ENCODE measurements at places on chromosomes 2 and 18. TPM values are rescaled to one million over a fixed set of nuclear protein-coding genes. Genes with fewer than 3 reads are reported as not detected.

Gene SLC35G4
- total RNA-seq: not detected

Gene CREG2
- 9.8 TPM for total RNA-seq

Gene TNFAIP6
- total RNA-seq: 0.41 TPM

Gene QPCT
- total RNA-seq: 22.0 TPM

GRCh38 chr2:224837066-224837465, 120.9 kb upstream of the CCDC195 start:
- DNase-seq: no peak

DNA sequence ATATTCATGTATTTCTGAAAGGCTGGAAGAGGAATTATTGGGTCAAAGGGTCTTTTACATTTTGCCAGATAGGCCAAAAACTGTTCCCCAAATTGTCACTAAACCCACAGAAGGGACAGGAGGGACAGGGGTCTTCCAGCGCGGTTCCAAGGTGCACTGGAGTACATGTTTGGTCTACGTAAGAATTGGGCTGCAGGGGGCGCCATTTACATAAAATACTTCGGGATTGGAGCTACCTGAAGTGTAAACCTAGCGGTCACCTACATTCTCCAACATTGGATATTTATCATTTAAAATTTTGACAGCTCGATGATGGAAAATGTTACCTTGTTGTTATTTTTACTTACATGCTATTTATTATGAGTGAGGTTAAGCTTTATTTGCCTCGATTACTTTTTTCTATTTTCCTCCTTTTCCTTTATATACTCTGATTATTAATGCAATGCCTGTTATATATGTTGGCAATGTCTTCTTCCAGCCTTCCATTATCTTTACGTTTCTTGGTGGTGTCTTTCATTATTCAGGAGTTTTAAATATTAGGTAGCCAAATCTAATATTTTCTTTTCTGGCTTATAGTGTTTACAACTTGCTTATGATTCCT, 43.0 kb upstream of the RAB6C start:
- DNase-seq: no peak

DNA sequence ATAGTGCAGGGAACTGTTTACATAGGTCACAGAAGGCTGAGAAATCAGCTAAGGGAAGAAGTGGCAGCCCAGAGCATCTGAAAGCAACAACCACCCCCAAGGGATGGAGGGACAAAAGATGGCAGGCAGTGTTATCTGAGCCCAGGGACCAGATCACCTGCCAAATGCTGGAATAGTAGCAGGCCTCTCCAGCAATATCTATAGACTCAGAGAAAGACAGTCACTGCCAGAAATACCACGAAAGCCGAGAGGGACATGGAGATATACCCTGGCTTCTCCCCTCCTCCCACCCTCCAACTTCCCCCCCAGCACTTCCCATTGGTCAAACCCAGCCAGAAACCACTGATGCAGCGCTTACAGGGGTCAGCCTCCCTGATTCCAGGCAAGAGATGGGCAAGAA, 58.4 kb upstream of the PPP1CB start:
- no peak for DNase-seq

DNA sequence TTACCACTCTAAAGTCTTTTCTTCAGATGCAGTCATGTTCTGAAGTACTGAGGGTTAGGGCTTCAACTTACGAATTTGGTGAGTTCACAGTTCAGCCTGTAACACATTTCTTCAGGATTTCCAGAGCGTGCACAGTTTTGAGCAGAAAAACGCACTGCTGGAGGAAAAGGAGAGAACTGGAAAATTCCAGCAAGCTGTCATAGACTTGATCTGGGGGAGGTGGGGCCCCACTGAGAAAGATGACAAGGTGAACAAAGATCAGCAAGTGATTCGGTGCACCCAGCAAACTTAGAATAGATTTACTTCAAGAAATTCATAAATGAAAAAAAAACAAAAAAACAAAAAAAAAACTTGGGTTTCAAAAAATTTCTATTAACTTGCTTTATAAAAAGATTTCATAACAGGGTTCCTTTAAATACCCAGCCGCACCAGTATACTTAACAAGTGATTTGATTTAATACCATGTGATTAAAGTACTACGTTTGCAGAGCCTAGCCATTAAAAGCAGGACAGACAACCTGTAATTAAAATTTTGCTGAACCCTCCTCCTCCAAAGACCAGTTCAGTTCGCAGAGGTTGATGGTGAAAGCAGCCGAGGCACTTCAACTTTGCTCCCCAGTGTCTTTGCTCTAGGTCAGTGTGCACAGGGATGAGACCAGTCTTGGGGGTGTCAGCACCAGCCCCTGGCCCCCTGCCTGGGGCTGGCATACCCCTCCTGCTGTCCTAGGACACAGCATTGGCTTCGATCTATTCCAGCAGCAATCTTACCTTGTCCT, 30.5 kb downstream of the CTIF start:
- DNase-seq: no peak

DNA sequence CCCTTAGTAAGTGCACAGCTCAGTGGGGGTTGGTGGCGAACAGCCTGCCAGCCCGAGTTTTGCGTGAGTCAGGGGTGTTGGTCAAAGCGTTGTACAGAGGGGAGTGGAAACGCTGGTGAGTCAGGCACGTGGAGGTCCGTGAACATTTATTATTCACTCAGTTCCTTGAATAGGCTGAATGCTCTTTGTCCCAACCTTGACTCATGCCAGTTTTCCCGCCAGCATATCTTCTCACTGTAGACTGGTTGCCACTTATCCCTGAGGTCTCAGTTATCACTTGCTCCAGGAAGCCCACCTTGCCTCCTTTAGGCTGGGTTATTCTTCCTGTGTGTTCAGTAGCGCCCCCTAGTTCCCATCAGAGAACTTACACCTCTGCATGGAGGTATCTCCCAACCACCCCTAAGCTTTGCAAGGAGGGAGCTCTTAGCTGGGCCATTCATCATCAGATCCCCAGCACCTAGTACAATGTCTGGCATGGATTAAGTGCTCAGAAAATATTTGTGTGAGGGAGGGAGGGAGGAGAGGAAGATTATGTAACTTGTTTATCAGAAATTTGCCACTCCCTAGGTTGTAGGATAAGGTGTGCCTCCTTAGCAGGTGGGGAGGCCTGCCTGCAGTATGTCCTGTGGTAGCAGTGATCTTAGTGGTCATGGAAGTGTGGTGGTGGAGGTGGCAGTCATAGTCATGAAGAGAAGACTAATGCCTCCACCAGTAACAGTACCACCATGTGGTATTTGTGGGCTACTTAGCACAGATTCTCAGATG, 72.1 kb downstream of the CABLES1 start:
- no peak for DNase-seq

GRCh38 chr2:8260213-8260612, 421.6 kb upstream of the ID2 start:
- no peak for DNase-seq

- no peak for DNase-seq
Observed at GRCh38 chr2:164992818-164993217, 37.5 kb upstream of the SLC38A11 start.

DNA sequence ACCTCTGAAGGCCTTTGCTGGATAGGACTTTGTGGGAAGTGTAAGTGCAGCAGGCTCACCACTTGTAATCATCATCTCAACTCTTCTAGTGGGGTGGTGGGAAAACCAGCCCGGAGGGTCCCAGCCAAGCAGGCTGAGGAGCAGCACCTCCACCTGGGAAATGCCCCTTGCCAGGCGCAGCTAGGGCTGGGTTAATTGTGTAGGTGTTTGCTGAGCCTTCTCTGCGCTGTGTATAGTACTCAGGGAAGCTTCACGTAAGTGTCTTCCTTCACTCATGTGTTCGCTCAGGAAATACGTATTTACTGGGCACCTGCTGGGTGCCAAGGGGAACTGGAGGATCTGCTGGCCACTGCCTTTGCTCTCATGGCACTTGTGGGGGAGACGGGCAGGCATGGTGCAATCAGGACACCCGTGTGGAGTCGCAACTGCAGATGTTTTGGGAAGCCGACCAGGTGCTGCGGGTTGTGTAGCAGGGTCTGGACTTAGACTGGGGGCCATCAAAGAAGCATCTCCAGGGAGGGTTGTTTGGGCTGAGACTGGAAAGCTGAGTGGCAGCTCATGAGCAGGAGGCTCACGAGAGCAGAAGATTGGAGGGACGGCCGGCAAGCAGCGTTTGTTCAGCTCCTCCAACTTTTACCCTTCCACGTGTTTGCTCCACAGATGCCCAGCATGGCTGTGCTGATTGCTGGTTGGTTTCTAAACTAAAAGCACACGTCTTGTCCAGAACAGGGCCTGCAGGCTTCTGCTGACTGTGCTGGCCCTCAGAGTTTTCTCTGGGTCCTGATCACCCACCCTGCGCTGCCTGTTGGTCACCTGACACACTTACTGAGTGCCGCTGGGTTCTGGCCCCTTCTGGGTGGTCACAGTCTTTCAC, 164.6 kb downstream of the LDLRAD4 start:
- DNase-seq: no peak

DNA sequence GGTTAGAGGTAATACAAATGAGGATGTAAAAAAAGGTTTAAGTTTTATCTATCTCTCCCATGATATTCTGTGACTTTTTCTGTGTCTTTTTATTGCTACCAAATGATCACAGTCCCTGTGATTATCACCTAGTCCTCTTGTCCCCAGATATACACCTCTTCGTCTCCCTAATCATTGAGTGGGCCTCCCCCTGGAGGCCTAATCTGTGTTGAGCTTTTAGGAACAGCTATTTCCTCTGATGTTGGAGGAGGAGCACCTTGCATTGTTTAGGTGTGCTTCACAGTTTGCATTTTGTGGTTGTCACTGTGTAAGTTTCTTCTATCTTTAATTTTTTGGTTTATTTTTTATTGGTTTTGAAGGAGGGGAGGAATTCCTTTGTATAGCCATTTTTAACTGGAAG, 33.3 kb downstream of the CCDC85A start:
- no peak for DNase-seq

DNA sequence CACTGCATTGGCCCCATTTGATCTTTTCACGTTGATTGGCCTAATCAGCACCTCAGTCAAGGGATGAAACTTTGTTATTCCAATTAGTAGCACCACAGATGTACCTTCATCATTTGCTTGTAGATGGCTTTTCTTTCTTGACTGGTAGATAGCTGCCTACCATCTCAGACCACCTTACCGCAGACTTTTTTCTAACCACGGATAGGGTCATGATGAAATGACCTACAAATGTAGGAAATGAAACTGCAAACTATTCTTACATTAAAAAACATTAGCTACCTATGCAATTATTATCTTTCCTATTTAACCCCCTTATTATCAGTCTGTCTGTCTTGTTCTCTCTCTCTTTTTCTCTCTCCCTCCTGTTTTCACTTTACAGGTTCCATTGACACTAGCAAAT, 22.4 kb upstream of the SLC25A52 start:
- DNase-seq: no peak

- DNase-seq: no peak
Observed at GRCh38 chr2:105142239-105142638, 99.3 kb upstream of the GPR45 start.

DNA sequence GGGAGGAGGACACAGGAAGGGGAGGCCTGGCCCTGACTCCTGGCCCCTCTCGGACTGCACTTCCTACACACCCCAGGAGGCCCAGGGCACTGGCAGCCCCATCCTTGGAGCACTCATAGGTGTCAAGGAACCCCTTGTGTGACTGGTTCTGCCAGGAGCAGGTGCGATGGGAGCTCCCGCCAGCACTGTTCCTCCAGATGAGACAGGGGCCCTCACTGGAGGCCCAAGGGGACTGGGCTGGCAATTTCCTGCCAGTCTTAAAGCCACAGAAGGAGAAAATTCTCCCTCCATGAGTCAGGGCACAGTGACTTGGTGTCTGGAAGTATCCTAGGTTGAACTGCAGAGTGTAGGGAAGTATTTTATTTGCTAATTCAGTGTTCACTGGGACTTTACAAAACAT, 42.8 kb upstream of the MAL start:
- DNase-seq: no peak

DNA sequence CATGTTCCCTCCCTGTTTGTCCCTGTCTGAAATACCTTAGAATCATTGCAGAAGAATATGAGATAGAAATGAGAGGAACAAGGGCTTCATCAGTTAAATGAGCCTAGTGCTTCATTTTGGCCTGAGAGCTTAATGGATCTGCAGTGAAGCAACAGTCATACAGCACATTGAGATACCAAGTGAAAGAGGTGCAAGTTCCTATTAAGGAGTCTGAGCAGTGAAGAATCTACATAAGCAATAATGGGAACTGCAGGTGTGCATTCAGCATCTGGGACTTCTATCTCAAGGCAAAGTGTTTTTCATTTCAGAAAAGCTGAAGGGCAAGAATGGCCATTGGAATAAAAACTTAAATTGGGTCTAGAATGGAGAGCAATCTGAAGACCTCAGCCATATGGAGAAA, 323.2 kb upstream of the SLC39A10 start:
- no peak for DNase-seq

DNA sequence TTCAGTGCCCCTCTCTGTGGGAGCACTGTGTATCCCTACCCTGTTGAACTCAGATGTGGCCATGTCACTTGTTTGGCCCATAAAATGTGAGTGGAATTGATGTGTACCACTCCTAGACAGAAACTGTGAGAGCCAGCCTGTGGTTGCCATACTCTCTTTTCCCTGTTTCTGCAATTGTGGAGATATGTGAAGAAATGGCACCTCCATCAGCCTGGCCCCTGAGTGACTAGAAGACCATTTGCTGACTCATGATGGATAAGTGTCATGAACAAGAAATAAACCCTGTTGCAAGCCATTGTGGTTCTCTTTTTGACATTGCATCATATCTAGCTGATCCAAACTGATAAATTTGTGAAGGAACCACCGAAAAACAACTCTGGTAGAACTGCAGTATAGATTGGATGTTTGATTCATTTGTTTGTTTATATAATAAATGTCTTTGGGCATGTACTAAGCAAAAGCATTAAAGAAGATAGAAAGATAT, 214.5 kb upstream of the FBXO11 start:
- DNase-seq: no peak

DNA sequence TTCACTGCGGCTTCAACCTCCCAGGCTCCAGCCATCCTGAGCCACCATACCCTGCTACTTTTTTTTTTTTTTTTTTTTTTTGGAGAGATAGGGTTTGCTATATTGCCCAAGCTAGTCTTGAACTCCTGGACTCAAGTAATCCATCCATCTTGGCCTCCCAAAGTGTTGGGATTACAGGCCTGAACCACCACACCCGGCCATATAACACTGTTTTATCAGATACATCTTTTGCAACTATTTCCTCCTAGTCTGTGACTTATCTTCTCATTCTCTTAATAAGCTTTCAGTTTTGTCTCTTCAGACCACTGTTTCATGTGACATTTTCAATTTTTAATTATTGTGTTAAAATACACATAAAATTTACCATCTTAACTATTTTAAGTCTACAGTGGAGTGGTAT, 35.7 kb upstream of the FAM117B start:
- DNase-seq: no peak

- DNase-seq: no peak
Observed at GRCh38 chr18:39749154-39749553, 2183.6 kb upstream of the CELF4 start.

DNA sequence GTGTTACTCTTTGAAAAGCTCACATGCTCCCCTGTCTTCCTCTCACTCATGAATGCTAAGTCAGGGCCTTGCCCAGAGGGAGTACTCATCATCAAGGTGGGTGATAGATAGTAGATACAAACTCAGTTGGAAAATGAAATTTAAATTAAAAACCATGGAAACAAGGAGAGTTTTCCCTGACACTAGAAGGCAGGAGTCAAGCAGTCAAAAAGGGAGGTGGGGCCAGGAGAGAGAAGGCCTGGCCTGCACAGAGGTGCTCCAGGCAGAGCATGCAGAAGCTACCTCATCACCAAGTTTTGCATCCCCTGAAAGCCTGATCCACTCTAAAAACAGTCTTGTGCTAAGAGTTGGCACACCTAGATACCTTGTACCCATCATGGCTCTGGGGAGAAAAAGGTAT, 143.7 kb downstream of the MYO5B start:
- DNase-seq: no peak
